Stimulated activated CD4-positive, alpha-beta T cell treated with anti-CD3 and anti-CD28 coated beads, Interleukin-15, amount 100 ng/mL, for 24 hours (primary cell): ENCODE measurements at places on chromosomes 3 and 15.

- DNase-seq, result no peak
Measured at GRCh38 chr15:31079519-31079918, 22.0 kb downstream of the TRPM1 start.

GRCh38 chr3:187798126-187798525, 52.9 kb upstream of the BCL6 start:
- no peak for DNase-seq

GRCh38 chr15:74278207-74278606, 42.1 kb downstream of the CCDC33 start:
- DNase-seq, result no peak

- DNase-seq, result no peak
Measured at GRCh38 chr3:39960515-39961191, 151.2 kb downstream of the MYRIP start.

DNA sequence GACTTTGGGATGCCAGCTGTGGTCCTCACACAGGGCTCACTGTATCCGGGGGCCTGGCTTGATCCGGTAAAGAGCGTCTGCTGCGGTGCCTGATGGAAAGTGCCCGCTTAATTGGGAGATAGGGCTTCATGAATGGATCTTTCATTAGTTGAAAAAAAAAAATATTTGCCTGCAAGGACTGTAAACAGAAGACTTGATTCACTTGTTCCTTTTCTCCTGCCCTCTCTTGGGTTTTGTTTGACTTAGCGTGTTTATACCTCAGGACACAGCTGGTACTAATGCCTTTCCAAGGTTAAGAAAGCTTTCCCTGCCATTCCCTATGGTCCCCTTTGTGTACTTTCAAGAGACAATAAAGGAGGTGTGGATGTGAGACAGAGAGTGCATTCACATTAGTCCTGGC, 493.3 kb downstream of the LPP start:
- DNase-seq, result no peak

DNA sequence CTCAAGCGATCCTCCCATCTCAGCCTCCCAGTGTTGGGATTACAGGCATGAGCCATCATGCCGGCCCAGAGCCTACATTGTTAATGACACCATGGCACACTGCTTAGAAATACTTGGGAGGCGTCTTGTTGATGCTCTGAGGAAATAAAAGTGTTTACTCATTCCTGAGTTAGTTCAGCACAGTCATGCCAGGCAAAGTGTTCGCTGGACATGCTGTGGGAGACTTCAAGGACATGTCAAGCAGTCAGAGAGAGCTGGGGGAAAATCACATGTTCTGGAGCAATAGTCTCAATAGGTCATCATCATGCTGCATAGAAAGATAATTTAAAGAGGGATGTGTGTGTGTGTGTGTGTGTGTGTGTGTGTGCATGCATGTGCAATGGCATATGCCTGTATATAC, 37.5 kb downstream of the TTC23 start:
- DNase-seq, result no peak

DNA sequence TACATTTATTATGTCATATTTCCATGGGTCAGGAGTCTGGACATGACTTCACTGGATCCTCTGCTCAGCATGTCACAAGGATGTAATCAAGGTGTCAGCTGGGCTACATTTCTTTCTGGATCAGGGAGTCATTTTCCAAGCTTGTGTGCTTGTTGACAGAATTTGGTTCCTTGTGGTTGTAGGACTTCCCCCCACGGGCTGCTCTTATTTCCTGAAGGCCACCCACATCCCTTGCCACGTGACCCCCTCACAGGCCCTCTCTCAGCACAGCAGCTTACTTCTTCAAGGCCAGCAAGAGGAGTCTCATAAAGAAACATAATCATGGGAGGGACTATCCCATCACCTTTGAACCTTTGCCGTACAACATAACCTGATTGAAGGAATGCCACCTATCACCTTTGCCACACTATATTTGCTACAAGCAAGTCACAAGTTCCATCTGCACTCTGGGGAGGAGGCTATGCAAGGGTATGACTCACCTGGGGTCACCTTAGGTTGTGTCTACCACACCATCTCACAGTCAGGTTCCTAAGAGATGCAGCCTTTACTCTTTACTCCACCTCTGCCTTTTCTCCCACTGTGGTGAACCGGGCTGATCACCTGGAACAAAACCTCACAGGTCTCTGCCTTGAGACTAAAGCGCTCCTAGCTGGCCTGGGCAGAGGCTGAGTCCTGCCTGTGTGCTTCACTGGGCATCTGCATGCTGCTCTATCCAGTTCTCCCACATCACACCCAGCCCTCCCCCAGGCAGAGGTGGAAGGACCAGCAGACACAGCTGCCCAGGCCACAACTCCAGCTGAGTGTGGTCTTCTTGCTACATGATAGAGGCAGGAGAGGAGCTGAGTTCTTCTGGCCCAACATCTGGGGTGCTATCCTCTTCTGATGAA, 13.5 kb downstream of the RAB6B start:
- no peak for DNase-seq

DNA sequence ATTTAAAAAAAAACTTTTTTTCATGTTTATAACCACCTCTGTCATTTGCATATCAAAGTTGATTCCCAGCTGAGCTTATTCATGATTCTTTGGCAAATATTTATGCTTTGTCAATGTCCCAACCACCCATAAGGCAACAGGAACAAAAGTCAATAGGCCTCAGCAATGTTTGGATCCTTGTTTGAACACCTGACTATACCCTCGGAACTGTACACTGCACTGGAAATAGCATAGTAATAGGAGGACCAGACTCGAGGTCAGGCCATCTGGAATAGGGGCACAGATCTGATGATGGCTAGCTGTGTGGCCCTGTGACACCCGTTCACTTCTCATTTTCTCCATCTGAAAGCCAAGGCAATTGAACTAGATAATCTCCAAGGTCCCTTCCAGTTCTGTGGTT, 301.7 kb upstream of the ATP11B start:
- no peak for DNase-seq

- DNase-seq, result no peak
Measured at GRCh38 chr3:30302027-30302426, 304.4 kb upstream of the TGFBR2 start.

GRCh38 chr3:45224824-45225464, 1.1 kb downstream of the TMEM158 start:
- peak; percentile 43 for DNase-seq

GRCh38 chr3:172627057-172627809, 83.6 kb downstream of the NCEH1 start:
- no peak for DNase-seq

DNA sequence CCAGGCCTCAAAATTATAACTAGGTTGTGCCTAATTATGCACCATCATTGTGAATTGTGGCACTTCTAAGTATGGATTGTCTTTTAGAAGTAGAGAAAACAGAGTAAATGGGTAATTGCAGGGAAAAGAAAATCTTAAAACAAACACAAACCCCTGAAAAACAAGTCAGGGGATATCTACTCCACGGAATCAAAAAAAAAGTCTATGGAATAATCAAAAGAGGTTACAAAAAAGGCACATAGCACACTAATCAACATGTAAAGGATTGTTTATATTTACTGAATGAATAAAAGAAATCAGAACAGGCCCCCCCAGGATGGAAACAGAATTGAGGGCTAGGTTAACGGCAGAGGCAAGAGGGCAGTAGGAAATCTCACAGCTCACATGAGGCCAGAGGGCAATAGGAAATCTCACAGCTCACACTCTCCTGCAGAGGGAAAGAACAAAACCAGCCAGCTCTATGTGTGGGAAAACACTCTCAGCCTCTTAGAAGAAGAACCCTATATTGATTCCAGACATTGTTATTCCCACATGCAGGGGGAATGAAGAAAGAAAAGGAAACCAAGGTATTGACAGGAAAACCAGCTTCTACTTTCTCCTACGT, 72.7 kb upstream of the FNDC3B start:
- no peak for DNase-seq

GRCh38 chr3:44596621-44597020, 11.9 kb downstream of the ZNF660 start:
- DNase-seq, result no peak

DNA sequence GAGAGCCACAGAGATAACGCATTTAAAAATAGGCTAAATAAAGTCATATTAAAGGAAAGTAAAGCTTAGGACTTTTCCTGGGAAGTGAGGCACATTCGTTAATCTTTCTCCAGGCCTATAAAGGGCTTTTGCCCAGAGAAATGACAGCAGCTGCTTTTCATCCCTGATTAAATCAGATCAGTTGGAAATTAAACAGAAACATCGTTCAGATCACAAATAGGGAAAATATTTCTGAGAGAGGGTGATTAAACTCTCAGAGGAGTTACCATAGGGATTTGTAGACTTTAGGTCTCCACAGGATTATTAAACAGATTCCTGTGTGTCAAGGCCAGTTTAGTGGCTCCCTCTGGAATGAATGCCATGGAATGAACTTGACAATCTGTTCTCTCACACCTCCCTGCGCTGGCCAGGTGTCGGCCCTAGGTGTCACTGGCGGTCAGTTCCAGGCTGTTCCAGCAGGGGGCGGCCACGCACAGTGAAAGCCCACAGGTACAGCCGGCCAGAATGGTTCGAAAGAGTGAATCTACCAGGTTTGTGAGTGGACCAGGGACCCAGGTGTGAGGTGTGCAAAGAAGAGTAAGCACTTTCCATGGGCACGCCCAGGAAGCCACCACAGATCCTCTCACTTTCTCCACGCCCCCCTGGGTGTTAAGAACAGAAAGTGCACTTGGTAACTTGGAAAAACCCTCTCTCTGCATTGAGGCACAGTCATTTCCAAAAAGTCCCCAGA, 253.0 kb upstream of the RASGRP1 start:
- DNase-seq, result peak; percentile 87

- DNase-seq, result no peak
Measured at GRCh38 chr15:97708252-97708651, 252.3 kb upstream of the ARRDC4 start.

GRCh38 chr3:114005481-114005880, 50.8 kb downstream of the CCDC191 start:
- DNase-seq, result no peak

GRCh38 chr15:39327005-39327730, 253.7 kb upstream of the THBS1 start:
- DNase-seq, result no peak

- DNase-seq, result no peak
Measured at GRCh38 chr3:61729038-61729634, 167.8 kb downstream of the PTPRG start.

DNA sequence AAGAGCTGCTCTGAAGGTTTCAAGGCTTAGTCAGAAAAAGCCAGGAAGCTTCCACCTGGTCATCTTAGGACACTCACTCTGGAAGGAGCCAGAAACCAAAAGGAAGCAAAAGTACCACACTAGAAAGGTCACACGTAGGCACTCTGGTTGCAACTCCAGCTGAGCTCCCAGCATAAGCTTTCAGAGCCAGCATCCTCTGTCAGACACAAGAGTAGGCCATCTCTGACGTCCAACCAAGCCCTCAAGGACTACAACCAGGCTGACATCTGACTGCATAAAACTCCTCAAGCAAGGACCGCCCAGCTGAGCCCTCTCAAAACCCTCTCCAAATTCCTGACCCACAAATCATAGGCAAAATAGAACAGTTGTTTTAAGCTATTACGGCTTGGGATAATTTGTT, 12.8 kb downstream of the SH3BP5 start:
- no peak for DNase-seq

DNA sequence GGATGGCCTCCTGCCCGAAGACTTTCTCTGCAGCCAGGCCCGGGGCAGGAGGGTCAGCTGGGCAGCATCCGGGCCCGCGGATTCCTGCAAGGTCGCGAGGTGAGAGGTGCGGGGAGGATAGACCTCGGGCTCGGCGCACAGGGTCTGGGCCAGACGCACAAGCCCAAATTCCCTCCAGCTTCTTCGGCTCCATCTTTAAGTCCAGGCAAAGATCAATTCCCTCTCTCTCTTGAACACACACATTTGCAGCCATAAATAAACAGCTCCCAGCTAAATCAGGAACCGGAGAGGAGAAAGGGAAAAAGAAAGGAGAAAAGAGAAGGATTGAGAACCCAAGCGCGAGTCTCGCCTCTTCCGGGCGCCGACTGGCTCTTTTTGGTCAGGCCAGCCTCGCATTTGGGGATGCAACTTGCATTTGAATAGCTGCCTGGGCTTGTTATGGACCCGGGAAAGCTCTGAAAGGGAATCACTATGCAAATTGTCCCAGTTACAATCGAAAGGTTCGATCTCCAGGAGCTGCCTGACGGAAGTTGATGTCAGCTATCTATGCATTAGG, 14.5 kb upstream of the ONECUT1 start:
- peak; percentile 14 for DNase-seq

- no peak for DNase-seq
Measured at GRCh38 chr3:32813180-32813579, 4.6 kb upstream of the TRIM71 start.

DNA sequence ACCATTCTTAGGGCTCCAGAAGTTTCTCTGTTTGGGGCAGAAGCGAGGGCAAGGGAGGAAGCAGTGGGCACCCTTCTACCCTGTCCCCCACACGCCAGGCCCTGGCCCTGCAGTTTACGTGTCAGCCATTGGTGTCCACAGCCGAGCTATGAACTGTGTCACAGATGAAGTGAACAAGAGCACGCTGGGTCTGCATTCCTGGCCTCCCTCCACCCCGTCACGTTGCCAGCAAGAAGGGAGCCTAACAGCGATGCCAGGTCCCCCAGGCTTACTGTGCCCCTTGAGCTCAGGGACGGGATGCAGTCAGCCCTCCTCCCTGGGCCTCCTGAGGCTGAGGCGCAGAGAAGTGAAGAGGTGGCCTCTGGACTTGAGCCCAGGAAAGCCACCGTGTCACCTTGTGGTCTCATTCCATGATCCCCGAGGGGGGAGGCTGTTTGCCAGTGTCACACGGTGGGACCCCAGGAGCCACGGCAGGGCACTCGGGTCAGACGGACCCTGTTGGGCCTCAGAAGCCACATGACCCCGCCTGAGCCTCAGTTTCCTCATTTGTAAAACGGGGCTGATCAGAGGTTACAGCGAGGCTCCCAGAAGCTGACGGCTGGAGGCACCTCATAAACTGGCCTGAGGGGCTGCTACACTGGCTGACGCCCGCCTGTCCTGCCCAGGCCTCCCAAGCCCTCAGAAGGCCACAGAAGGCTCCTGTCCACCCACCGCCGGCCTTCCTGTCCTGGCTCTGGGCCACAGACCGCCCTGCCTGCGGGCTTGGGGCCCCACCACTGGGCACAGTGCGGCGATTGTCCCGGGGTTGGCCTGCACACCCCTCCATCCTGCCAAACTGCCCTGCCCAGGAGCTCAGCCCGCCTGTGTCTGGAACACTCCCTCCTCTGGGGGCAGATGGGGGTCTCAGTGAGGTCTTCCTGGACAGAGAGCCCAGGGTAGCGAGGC, 18.6 kb downstream of the IQSEC1 start:
- DNase-seq, result no peak

GRCh38 chr3:105606016-105606415, 239.3 kb downstream of the ALCAM start:
- no peak for DNase-seq

GRCh38 chr3:52704611-52705437, 767 bp downstream of the GLT8D1 start:
- peak; percentile 28 for DNase-seq

DNA sequence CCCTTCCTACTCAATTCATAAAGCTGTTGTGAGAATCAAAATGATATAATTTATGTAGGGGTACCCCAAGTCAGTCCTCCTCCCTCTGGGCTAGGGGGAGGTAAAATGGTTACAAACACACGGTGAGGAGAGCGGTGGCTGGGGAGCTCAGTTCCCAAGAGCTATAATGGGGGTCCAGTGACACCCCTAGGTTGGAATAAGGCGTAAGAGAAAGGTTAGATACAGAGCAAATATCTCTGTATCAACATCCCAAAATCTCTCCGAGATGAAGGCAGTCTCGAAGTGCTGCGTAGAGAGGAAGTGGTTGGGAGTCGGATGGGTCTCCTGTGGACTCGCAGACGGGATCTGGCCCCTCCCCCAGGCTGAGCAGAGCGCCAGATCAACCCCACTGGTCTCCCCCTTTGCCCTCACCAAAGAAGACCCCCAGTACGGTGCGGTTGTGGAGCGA, 1.8 kb downstream of the DUOX2 start:
- DNase-seq, result no peak

- DNase-seq, result peak; percentile 19
Measured at GRCh38 chr3:160437083-160437455, 12.5 kb downstream of the TRIM59 start.
